Stimulated activated CD8-positive, alpha-beta memory T cell treated with anti-CD3 and anti-CD28 coated beads, Interleukin-2, amount 100 ng/mL, for 1 hour (primary cell): ENCODE measurements at places on chromosomes 4 and X.

GRCh38 chrX:41666251-41666650 is 22.5 kb upstream of the GPR34 start:
- no peak for DNase-seq

- no peak for DNase-seq
Measured at GRCh38 chr4:55018978-55019377, 106.4 kb downstream of the KDR start.

DNA sequence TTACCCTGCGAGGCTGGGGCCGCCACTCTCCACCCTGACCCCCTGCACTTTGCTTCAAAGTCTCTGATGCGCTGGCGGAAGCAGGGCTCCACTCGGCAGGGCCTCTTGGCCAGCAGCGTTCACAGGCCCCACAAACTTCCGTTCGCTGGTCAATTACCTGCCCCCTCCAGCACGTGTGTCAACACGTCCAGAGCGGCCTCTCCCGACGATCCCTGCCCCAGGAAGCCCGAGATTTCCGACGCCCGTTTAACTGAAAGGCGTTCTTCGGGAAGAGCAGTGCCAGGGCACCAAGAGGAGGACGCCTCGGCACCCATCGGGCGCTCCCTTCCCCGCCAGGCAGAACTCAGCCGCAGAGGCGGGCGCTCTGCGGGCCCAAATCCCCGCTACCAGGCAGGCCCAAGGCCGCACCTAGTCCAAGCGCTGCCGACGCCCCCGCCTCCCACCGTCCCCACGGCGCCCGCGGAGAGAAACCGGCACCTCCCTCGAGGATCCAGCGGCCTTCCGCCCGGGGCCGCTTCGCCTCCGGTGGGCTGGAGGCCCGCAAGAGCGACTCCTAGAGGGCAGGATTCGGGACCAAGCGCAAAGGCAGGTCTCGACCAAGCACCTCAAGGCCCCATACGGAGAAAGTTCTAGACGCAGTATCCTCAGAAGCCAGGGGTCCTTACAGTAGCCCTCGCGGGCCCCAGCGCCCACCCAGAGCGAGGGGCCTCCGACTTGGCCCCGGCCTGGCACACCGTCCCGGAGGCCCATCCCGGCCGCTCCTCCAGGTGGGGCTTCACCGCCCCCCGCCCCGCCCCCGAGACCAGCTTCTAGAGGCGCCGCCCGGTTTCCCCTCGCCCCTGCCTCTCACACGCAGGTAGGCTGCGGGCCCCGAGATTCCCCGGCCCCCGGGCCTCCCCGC is 586 bp downstream of the BCAP31 start:
- DNase-seq = peak; percentile 34

DNA sequence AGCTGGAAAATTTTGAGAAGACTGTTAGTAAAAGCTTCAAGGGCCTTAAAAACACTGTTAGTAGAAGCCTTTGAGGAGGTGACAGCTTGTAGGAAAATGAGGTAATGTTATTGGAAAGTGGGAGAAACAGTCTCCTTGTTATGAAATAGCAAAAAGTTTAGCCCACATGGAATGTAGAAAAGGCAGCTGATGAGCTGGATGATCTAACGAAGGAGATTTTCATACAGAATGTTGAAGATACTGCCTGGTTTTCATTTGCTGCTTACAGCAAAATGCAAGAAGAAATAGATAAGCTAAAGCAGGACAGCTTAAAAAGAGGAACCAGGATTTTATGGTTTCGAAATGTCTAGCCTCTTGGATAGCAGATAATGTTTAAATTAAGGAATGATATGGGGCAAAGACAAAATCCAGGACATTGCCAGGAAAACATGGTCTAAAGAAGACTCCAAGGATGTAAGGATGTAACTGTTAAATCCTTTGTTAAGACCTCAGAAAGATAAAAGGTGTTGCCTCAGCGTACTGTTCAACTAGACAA is 10.2 kb upstream of the STBD1 start:
- no peak for DNase-seq

GRCh38 chr4:48642421-48643374 is 137.4 kb downstream of the FRYL start:
- no peak for DNase-seq

- DNase-seq = no peak
Measured at GRCh38 chr4:99715286-99715685, 57.7 kb upstream of the C4orf54 start.

DNA sequence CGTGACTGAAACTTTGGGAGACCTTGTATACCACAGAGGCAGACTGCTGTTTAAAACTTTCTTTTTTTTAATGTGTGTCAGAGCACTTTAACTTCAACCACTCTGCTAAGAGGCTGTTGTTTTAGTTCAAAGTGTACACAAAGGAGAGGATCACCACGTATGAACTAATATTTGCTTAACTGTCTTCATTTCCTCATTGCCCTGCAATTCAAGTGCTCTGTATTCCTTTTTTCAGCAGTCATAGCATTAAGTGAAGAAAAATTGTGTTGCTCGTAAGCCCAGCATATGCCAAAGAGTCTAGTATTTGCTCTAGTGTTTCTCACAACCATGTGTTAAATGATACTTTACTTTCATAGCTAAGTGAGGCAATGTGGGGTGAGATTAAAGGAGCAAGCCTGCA is 63.0 kb upstream of the HHIP start:
- no peak for DNase-seq

DNA sequence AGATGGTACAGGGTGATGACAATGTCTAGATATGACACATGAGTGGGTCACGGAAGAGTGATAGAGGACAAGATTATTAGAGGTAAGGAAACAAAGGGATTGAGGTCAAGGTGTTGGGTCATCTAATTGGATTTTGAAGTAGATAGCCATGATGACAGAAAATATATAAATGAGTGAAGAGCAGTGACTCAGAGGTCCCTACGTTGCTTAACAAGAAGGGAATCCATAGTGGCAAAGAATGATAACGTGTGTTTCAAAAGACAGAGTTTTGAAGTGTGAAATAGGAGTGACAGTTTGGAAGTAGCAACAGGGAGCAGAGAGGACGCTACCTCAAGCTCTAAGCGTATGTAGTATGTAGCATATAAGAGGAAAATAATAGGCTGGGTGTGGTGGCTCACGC is 22.2 kb upstream of the CAMK2D start:
- DNase-seq = no peak
